Sigmoid colon (tissue), 7 donors: ENCODE measurements at places on chromosomes 11 and 22. TPM values are rescaled to one million over a fixed set of nuclear protein-coding genes. Genes with fewer than 3 reads are reported as not detected.
A peak's percentile ranks its signal among the peaks of the same experiment; 100 is the strongest.

DNA sequence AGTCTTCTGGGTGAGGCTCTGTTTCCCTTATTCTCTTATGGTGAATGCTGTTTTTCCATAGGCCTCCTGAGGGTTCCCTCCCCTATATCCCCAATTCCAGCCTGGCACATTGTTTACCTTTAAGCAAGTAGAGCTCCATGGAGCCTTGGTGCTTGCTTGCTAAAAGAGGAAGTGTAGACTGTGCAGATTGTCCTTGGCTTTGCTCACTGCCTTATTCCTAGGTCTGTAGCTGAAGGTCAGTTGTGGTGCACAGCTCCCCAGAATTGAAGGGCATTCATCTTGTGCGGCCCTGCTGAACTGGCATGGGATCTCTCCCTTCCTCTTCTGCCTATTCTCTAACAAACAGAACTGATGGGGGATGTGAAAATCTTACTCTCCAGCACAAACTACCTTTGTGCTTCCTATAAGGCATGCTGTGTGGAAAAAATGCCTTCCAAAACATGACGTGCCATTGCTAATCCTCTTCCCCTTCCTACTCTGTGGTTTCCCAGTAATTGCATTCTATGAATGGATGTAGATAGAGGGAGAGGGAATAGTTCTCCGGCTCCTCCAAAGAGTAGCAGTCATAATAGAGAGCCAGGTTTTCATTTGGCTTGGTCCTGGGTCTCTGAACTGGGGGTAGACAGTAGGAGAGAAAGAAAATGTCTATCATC lies 34.2 kb upstream of the PLET1 start:
- peaks cover 33% of the 10 kb centered on the region for H3K4me1 ChIP-seq
- H3K4me3 ChIP-seq = no peak overlapping the region
- peak; percentile 29 for DNase-seq
- peak overlapping the region; percentile 2 for H3K27ac ChIP-seq

GRCh38 chr11:130849215-130849568 lies 67.1 kb downstream of the SNX19 start:
- H3K27me3 ChIP-seq = no peaks in the 10 kb centered on the region
- H3K4me3 ChIP-seq = no peak overlapping the region
- no peak for DNase-seq
- H3K27ac ChIP-seq = no peak overlapping the region

DNA sequence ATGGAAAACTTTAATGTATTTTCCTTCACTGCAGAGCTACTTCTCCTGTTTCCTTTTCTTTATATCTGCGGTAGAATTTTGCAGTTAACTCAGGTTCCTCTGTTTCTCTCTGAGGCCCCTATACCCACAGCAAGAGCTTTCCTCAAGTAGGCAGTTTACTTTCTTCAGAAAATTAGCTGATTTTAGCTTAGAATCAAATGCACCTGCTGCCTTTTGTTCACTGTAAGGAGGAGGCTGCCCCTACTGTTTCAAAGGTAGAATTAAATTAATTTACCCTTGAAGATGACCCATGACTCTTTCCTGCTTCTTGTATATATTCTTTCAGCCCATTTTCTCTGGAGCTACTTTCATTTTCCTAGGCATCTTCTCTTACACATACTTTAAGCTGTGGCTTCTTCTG lies 68.7 kb upstream of the GDPD4 start:
- H3K27ac ChIP-seq = no peak overlapping the region
- H3K36me3 ChIP-seq = no peaks in the 10 kb centered on the region
- no peaks in the 10 kb centered on the region for H3K4me1 ChIP-seq
- no peaks in the 10 kb centered on the region for H3K27me3 ChIP-seq
- no peak overlapping the region for H3K4me3 ChIP-seq

- peaks cover 28% of the 10 kb centered on the region for H3K4me1 ChIP-seq
- DNase-seq = no peak
- no peaks in the 10 kb centered on the region for H3K27me3 ChIP-seq
- H3K27ac ChIP-seq = no peak overlapping the region
- H3K36me3 ChIP-seq = no peaks in the 10 kb centered on the region
These were observed 184.8 kb downstream of the DBX1 start for GRCh38 chr11:19975414-19975990.

- H3K4me3 ChIP-seq = no peak overlapping the region
- H3K27ac ChIP-seq = no peak overlapping the region
- no peaks in the 10 kb centered on the region for H3K4me1 ChIP-seq
- no peaks in the 10 kb centered on the region for H3K36me3 ChIP-seq
- DNase-seq = no peak
- peaks cover 17% of the 10 kb centered on the region for H3K27me3 ChIP-seq
These were observed 1.9 kb downstream of the SEPTIN5 start for GRCh38 chr22:19716041-19716828.

Gene GAB4
- total RNA-seq = 3.2 TPM

GRCh38 chr11:48080301-48080861 lies 100.0 kb downstream of the PTPRJ start:
- no peak for DNase-seq
- no peaks in the 10 kb centered on the region for H3K27me3 ChIP-seq
- H3K4me1 ChIP-seq = peaks cover 22% of the 10 kb centered on the region
- H3K27ac ChIP-seq = no peak overlapping the region
- H3K36me3 ChIP-seq = no peaks in the 10 kb centered on the region

- DNase-seq = no peak
- H3K4me1 ChIP-seq = no peaks in the 10 kb centered on the region
- H3K4me3 ChIP-seq = no peak overlapping the region
- H3K27me3 ChIP-seq = no peaks in the 10 kb centered on the region
- H3K36me3 ChIP-seq = no peaks in the 10 kb centered on the region
These were observed 42.0 kb upstream of the TUB start for GRCh38 chr11:8038811-8039529.

DNA sequence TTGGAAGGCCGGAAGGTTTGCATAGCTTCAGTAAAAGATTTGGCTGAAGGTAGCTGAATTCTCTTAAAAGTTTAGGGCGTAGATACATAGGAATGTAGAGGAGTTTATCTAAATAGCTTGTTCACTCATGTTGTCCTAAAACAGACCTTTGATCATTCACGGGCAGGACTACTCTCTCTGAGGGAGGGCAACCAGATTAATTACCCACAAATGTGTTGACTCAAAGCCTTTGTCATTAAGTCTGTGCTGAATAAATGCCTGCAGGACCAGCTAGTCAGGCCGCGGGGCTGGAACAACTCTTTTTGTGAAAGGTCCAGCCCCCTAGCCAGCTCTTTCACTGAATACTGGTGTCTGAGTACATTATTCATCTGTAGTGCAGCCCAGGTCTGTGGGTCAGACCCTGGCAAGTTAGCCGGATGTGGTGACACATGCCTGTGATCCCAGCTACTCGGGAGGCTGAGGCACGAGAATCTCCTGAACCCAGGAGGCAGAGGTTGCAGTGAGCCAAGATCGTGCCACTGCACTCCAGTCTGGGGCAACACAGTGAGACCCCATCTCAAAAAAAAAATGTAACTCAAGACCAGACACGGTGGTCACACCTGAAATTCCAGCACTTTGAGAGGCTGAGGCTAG lies 2.8 kb upstream of the FADD start:
- peaks cover 18% of the 10 kb centered on the region for H3K4me1 ChIP-seq
- H3K27ac ChIP-seq = no peak overlapping the region
- no peaks in the 10 kb centered on the region for H3K27me3 ChIP-seq
- no peaks in the 10 kb centered on the region for H3K36me3 ChIP-seq

DNA sequence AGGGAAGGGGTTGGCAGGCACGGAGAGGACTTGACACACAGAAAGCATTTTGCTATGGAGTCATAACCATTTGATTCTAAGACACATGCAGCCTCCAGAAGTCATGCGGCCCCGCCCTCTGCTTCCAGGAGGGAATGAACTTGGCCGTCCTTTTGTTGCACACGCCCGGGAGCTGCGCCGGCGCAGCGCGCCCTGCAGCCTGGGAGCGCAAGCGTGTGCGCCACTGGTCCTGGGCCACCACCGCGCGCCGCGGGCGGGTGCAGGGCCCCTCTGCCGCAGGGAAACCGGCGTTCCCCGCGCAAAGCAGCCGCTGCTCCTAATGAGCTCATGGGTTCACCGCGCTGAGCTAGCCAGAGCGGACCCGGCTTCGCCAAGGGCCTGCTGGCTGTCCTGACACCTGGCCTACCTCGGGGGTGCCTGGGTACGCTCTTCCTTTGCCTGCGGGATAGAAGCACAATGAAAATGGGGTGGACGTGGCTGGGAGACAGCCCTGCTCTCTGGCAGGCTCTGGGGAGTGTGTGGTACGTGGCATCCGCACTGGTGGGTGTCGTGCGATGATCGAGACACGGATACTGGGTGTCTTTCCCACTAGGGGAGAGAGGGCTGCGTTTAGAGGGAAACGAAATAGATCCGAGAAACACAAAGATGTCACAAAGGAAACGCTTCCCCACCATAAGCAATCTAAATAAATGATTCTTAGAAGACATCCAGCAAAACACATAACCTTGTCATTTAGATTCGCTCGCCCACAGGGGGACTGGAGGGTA lies 669 bp downstream of the MICAL3 start:
- peak; percentile 93 for DNase-seq
- no peaks in the 10 kb centered on the region for H3K27me3 ChIP-seq
- H3K27ac ChIP-seq = peak overlapping the region; percentile 90
- peaks cover 42% of the 10 kb centered on the region for H3K4me1 ChIP-seq
- H3K4me3 ChIP-seq = peak overlapping the region; percentile 78
- no peaks in the 10 kb centered on the region for H3K36me3 ChIP-seq

DNA sequence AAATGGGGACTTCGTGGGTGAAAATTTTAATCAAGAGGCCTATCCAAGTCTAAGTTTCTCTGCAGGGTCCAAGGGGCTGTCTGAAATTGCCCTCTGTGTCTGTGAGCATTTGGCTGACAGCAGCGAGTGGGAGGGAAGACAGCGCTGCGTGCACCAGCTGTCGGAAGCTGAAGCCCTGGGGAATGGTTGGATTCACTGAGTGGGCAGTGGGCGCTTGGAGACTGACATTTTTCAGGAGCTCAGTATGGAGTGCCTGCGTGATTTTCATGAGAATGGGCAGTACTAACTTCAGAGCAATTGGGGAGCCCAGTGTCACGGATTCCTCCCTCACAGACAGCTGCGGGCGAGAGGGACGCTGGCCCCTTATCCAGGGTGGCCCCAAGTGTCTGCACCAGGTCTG lies 388.8 kb upstream of the B3GAT1 start:
- H3K27ac ChIP-seq = no peak overlapping the region
- no peak overlapping the region for H3K4me3 ChIP-seq
- H3K27me3 ChIP-seq = peaks cover 4% of the 10 kb centered on the region
- no peaks in the 10 kb centered on the region for H3K36me3 ChIP-seq

GRCh38 chr11:126519764-126520734 lies 164.6 kb downstream of the ST3GAL4 start:
- no peak overlapping the region for H3K27ac ChIP-seq
- peak; percentile 60 for DNase-seq
- no peak overlapping the region for H3K4me3 ChIP-seq
- H3K36me3 ChIP-seq = no peaks in the 10 kb centered on the region
- no peaks in the 10 kb centered on the region for H3K27me3 ChIP-seq
